ENCODE measurements at places on chromosomes 4 and X.
A peak's percentile ranks its signal among the peaks of the same experiment; 100 is the strongest.

DNA sequence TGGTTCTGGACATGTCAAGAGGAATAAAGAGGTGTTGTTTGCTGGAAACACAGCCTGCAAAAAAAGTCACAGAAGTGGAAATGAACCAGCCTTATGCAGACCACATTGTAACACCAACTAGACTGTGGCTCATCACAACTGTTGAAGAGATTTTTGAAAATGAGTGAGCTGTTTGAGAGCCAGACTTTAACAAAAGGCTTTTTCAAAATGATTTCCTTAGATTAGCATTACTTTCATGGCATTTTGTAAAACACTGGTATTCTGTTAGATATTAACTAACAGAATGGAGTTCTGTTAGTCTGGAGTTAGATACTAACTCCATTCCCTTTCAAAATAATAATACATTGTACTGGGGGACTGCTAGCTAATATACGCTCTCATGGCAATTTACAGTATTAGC is 60.6 kb upstream of the GABRA2 start:
- H3K36me3 ChIP-seq, result no peaks in the 10 kb centered on the region
- DNase-seq, result no peak
- H3K4me1 ChIP-seq, result no peaks in the 10 kb centered on the region
- no peak overlapping the region for H3K27ac ChIP-seq
- no peak overlapping the region for H3K4me3 ChIP-seq
- no peaks in the 10 kb centered on the region for H3K27me3 ChIP-seq

- H3K27me3 ChIP-seq, result no peaks in the 10 kb centered on the region
- no peak overlapping the region for H3K4me3 ChIP-seq
- no peak overlapping the region for H3K27ac ChIP-seq
- no peaks in the 10 kb centered on the region for H3K36me3 ChIP-seq
- no peak for DNase-seq
- no peaks in the 10 kb centered on the region for H3K4me1 ChIP-seq
Measured at GRCh38 chr4:81465406-81466340, 6.0 kb downstream of the RASGEF1B start.

DNA sequence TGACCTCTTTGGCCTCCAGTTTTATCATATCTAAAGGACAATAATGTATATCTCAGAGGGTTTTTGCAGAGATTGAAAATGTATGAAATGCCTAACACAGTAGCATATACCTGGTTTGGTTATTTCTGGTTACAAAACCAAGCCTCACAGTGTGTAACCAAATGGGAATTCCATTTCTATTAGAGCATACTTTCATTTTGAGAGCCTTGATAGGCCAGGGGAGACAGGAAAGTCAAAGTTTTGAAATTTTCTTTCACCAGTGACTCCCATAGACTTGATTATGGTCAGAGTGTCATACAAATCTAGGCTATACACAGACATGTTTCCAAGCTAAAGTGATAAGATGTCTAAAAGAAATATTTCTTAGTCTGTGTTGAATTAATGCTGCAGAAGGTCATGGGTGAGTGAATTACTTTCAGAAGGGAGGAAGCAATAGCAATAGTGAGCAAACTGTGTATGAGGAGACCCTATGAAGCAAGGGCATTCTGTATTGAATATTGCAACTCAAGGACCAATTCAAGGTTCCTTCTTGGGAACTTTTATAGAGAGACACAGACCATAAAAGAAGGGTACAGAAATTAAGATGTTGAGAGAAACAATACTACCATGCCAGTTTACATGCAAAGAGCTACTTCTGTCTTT is 151.1 kb downstream of the PDE5A start:
- no peaks in the 10 kb centered on the region for H3K27me3 ChIP-seq
- no peak overlapping the region for H3K4me3 ChIP-seq
- H3K27ac ChIP-seq, result peak overlapping the region; percentile 61
- peaks cover 72% of the 10 kb centered on the region for H3K36me3 ChIP-seq
- no peaks in the 10 kb centered on the region for H3K4me1 ChIP-seq

- no peaks in the 10 kb centered on the region for H3K36me3 ChIP-seq
- no peak for DNase-seq
- no peaks in the 10 kb centered on the region for H3K27me3 ChIP-seq
- no peak overlapping the region for H3K4me3 ChIP-seq
- no peaks in the 10 kb centered on the region for H3K4me1 ChIP-seq
- no peak overlapping the region for H3K27ac ChIP-seq
Measured at GRCh38 chrX:103794119-103794518, 17.5 kb downstream of the PLP1 start.

GRCh38 chrX:136030303-136031191 is 45.3 kb downstream of the SLC9A6 start:
- H3K27me3 ChIP-seq, result no peaks in the 10 kb centered on the region
- H3K4me1 ChIP-seq, result no peaks in the 10 kb centered on the region
- H3K27ac ChIP-seq, result peak overlapping the region; percentile 91
- peak; percentile 41 for DNase-seq

GRCh38 chr4:41686893-41687292 is 61.6 kb downstream of the PHOX2B start:
- H3K27me3 ChIP-seq, result no peaks in the 10 kb centered on the region
- H3K36me3 ChIP-seq, result peaks cover 80% of the 10 kb centered on the region
- no peak overlapping the region for H3K27ac ChIP-seq
- H3K4me3 ChIP-seq, result no peak overlapping the region
- H3K4me1 ChIP-seq, result no peaks in the 10 kb centered on the region
- no peak for DNase-seq

GRCh38 chr4:115424852-115425251 is 311.4 kb upstream of the NDST4 start:
- no peak overlapping the region for H3K27ac ChIP-seq
- H3K4me3 ChIP-seq, result no peak overlapping the region
- DNase-seq, result no peak
- no peaks in the 10 kb centered on the region for H3K4me1 ChIP-seq
- H3K36me3 ChIP-seq, result no peaks in the 10 kb centered on the region

- H3K27ac ChIP-seq, result no peak overlapping the region
- H3K27me3 ChIP-seq, result no peaks in the 10 kb centered on the region
- peaks cover 6% of the 10 kb centered on the region for H3K4me1 ChIP-seq
- peak; percentile 43 for DNase-seq
Measured at GRCh38 chr4:11073621-11074051, 355.1 kb downstream of the HS3ST1 start.

DNA sequence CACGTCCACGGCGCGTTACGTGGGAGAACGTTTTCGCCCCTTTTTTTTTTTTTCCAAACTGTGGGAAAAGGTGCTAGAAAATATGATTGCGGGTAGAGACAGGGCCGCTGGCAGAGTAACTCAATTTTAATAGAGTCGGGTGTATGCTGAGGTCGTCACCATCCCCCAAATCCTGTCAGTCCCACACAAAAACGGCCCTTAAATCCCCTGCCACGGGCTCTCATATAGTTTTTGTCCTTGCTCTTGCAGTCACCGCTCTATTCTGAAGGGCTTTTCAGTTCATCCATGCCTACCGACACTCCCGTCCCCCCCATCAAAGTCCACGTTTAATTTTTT is 796 bp upstream of the MED14 start:
- DNase-seq, result no peak
- H3K27me3 ChIP-seq, result no peaks in the 10 kb centered on the region
- H3K4me3 ChIP-seq, result peak overlapping the region; percentile 86
- peak overlapping the region; percentile 94 for H3K27ac ChIP-seq
- peaks cover 39% of the 10 kb centered on the region for H3K4me1 ChIP-seq
- H3K36me3 ChIP-seq, result no peaks in the 10 kb centered on the region

GRCh38 chr4:165059386-165059785 is 5.7 kb downstream of the TRIM75 start:
- no peak overlapping the region for H3K27ac ChIP-seq
- no peaks in the 10 kb centered on the region for H3K36me3 ChIP-seq
- H3K4me3 ChIP-seq, result no peak overlapping the region
- no peak for DNase-seq
- no peaks in the 10 kb centered on the region for H3K27me3 ChIP-seq
- H3K4me1 ChIP-seq, result no peaks in the 10 kb centered on the region

- H3K4me3 ChIP-seq, result no peak overlapping the region
- no peaks in the 10 kb centered on the region for H3K27me3 ChIP-seq
- DNase-seq, result peak; percentile 88
- H3K27ac ChIP-seq, result peak overlapping the region; percentile 59
- H3K36me3 ChIP-seq, result no peaks in the 10 kb centered on the region
Measured at GRCh38 chr4:3387943-3388361, 53.8 kb upstream of the HGFAC start.

DNA sequence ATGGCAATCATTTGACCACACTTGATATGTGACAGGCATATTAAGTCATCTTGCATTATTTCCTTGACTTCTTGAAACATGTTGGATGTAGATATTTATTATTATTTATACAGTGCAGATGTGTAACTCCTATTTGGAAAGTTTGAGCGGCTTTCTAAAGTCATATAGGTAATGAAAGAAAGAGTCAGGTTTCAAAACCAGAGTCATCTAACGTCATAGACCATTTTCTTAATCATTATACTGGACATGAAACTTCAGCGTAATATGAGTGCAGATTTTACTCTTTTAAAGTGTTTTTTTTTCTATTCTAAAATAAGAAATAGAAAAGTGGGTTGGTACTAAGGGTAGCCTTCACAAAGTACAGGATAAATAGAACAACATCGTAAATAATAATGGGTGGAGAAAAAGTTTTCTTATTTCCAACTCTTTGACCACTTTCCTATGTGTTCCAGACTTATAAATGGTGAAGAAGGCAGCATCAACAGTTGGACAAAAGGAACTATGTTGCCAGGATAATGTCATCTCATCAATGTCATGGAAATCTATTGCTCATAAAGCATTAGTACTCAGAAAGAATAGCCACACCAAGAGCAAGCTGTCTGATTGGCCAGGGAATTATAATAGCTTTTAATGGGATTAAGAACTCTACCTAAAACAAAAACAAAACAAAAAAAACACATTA is 108.0 kb upstream of the PCDH18 start:
- H3K27ac ChIP-seq, result no peak overlapping the region
- no peaks in the 10 kb centered on the region for H3K36me3 ChIP-seq
- H3K27me3 ChIP-seq, result no peaks in the 10 kb centered on the region
- no peak overlapping the region for H3K4me3 ChIP-seq
- DNase-seq, result no peak

DNA sequence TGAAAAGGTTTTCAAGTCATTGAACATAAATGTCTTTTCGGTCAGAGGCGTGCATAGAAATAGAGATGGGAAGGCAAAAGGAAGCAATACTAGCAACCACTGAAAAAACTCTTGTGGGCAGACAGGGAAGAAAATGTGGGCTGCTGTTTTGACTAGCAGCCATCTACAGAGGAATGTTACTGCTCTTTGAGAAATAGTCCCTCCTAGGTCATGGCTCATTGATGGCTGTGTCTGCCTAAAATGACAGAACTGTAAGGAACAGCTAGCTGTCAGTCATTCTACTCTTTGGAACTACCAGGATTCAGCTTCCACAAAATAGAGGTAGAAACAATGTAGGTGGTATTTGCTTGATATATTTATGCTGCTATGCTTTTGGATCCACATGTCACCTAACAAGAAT is 26.9 kb upstream of the TMPRSS11B start:
- no peaks in the 10 kb centered on the region for H3K27me3 ChIP-seq
- no peak overlapping the region for H3K27ac ChIP-seq
- no peak overlapping the region for H3K4me3 ChIP-seq
- DNase-seq, result no peak
- H3K4me1 ChIP-seq, result no peaks in the 10 kb centered on the region

DNA sequence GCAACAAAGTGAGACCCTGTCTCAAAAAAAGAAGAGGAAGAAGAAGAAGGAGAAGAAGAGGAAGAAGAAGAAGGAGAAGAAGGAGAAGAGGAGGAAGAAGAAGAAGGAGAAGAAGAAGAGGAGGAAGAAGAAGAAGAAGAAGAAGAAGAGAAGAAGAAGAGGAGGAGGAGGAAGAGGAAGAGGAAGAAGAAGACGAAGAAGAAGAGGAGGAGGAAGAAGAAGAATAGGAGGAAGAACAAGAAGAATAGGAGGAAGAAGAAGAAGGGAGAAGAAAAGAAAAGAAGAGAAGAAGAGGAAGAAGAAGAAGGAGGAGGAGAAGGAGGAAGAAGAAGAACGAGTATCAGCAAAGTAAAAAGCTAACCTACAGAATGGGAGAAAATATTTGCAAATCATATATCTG is 33.3 kb upstream of the LONRF3 start:
- DNase-seq, result no peak
- H3K36me3 ChIP-seq, result no peaks in the 10 kb centered on the region
- no peak overlapping the region for H3K4me3 ChIP-seq
- H3K4me1 ChIP-seq, result no peaks in the 10 kb centered on the region
- H3K27ac ChIP-seq, result no peak overlapping the region

GRCh38 chr4:146456681-146457080 is 65.1 kb downstream of the SLC10A7 start:
- no peak for DNase-seq
- H3K4me3 ChIP-seq, result no peak overlapping the region
- no peak overlapping the region for H3K27ac ChIP-seq
- H3K27me3 ChIP-seq, result no peaks in the 10 kb centered on the region

DNA sequence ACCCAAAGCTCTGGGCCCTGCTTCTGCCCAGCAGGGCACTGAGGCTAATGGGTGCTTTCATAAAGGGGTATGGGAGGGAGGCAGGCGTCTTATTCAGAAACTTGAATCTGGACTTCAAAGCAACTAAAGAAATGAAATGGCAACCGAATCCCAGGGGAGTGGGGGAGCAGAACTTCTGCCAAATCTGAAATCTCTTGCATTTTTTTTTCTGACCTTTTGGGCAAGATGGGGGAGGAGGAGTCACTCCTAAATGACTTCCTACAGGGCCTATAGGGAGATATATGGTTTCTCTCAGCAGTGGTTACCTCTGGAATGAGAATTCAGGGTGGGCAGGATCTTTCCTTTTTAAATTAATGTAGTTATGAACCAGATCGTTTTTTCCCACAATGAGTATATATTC is 30.6 kb upstream of the KIAA1210 start:
- no peak overlapping the region for H3K4me3 ChIP-seq
- no peak overlapping the region for H3K27ac ChIP-seq
- no peaks in the 10 kb centered on the region for H3K36me3 ChIP-seq
- no peaks in the 10 kb centered on the region for H3K27me3 ChIP-seq
- no peaks in the 10 kb centered on the region for H3K4me1 ChIP-seq

- no peak for DNase-seq
- no peaks in the 10 kb centered on the region for H3K27me3 ChIP-seq
- no peak overlapping the region for H3K27ac ChIP-seq
Measured at GRCh38 chr4:88673886-88674285, 23.7 kb downstream of the NAP1L5 start.

- no peaks in the 10 kb centered on the region for H3K27me3 ChIP-seq
- no peak for DNase-seq
- no peaks in the 10 kb centered on the region for H3K4me1 ChIP-seq
Measured at GRCh38 chr4:24298911-24299310, 285.4 kb downstream of the DHX15 start.

DNA sequence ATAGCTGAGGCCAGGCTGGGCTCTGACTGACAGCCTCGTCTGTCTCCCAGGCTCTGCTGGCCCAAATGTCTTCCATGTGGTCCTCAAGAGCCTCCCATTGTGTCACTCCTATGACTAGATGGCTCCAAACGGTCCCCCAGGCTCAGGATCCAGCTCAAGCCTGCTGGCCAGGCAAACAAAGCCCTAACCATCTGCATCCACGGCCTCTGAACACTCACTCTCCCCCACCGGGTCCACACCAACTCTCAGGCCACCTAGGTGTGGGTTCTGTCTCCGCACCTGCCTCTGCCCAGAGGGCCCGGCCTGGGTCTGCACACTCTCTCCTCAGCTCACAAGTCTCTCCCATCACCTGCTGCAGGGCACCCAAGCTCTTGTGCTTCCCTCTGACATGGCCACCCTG is 52.9 kb downstream of the JAKMIP1 start:
- H3K4me3 ChIP-seq, result no peak overlapping the region
- H3K36me3 ChIP-seq, result no peaks in the 10 kb centered on the region
- H3K4me1 ChIP-seq, result no peaks in the 10 kb centered on the region
- no peak for DNase-seq

- peaks cover 15% of the 10 kb centered on the region for H3K4me1 ChIP-seq
- H3K36me3 ChIP-seq, result no peaks in the 10 kb centered on the region
- peak overlapping the region; percentile 94 for H3K4me3 ChIP-seq
- peak overlapping the region; percentile 93 for H3K27ac ChIP-seq
- no peak for DNase-seq
Measured at GRCh38 chr4:70902577-70903290, 565 bp downstream of the MOB1B start.
